ENCODE measurements at places on chromosomes 16 and 17.
A peak's percentile ranks its signal among the peaks of the same experiment; 100 is the strongest.

DNA sequence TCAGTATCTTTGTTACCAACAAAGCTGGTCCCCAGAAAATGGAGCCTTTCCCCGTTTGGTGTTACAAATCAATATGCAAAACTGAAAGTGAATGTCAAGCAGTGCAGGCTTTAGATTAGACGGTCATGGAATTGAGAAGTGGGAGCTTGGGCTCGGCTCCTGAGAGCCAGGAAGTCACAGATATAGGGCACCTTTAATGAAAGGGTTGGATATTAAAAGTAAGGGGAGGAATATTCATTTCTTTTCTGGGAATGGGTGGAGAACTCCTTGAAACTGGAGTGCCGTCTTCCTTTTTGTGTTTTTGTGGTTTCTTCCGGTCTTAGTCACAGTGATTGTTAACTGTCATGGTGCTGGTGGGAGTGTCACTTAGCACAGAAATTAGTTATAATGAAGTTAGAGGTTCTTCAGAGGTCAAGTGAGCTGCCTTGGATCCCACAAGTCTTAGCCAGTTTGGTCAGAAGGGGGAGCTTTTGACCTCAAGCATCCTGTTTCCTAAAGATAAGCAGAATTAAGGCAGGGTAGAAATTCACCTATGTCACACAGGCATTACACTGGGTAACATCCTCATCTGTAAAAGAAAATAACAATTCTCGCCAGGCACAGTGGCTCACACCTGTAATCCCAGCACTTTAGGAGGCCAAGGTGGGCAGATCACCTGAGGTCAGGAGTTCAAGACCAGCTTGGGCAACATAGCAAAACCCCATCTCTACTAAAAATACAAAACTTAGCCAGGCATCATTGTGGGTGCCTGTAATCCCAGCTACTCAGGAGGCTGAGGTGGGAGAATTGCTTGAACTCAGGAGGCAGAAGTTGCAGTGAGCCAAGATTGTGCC lies 9.6 kb upstream of the EIF1 start:
- no peak for DNase-seq
- H3K4me1 ChIP-seq = peaks cover 62% of the 10 kb centered on the region
- no peak overlapping the region for H3K4me3 ChIP-seq
- no peaks in the 10 kb centered on the region for H3K36me3 ChIP-seq

GRCh38 chr16:67941469-67942199 lies 2.3 kb downstream of the LCAT start:
- H3K4me3 ChIP-seq = no peak overlapping the region
- no peaks in the 10 kb centered on the region for H3K27me3 ChIP-seq
- H3K36me3 ChIP-seq = no peaks in the 10 kb centered on the region
- DNase-seq = no peak
- H3K4me1 ChIP-seq = peaks cover 20% of the 10 kb centered on the region

GRCh38 chr17:75683583-75683982 lies 16.4 kb downstream of the SAP30BP start:
- no peak for DNase-seq
- H3K27ac ChIP-seq = no peak overlapping the region
- H3K4me3 ChIP-seq = no peak overlapping the region
- no peaks in the 10 kb centered on the region for H3K27me3 ChIP-seq
- H3K4me1 ChIP-seq = no peaks in the 10 kb centered on the region

DNA sequence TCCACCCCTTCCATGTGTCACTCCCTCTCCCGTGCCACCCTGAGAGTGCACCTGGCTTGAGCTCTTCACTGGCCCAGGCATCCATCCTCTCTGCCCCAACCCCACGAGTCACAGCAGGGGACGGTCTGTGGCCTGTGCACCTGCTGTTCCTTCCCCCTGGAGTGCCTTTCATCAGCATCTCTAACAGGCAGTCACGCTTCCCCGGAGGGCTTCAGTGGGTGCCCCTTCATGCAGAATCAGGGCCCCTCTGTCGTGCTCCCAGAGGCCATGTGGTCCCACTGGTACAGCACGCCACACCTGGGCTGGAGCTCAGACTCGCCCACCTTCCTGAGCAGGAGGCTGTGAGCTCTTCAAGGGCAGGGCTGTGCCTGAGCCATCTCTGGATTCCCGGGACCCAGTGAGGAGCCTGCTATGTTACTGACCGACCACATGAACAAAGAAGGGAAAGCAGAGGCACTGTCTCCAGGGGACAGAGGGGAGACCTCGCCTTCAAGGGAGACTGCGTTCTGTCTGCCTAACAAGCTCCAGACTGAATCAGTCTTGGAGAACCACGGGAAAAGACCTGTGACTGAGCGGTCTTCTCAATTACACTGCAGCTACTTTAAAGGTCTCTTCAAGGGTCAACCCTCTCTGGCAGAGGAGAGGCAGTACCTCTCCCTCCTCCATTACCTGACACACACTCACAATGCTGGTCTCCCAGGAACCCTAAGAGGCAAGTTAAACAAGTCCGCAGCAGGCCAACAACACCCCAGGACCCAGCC lies 78.8 kb upstream of the DOC2B start:
- H3K4me3 ChIP-seq = peak overlapping the region; percentile 21
- peak overlapping the region; percentile 67 for H3K27ac ChIP-seq
- H3K36me3 ChIP-seq = peaks cover 61% of the 10 kb centered on the region
- peaks cover 23% of the 10 kb centered on the region for H3K4me1 ChIP-seq
- DNase-seq = no peak

- H3K36me3 ChIP-seq = no peaks in the 10 kb centered on the region
- peaks cover 8% of the 10 kb centered on the region for H3K27me3 ChIP-seq
- no peak overlapping the region for H3K27ac ChIP-seq
- H3K4me1 ChIP-seq = peaks cover 66% of the 10 kb centered on the region
- H3K4me3 ChIP-seq = no peak overlapping the region
Measured at GRCh38 chr16:11087691-11088073, 143.3 kb downstream of the CLEC16A start.

DNA sequence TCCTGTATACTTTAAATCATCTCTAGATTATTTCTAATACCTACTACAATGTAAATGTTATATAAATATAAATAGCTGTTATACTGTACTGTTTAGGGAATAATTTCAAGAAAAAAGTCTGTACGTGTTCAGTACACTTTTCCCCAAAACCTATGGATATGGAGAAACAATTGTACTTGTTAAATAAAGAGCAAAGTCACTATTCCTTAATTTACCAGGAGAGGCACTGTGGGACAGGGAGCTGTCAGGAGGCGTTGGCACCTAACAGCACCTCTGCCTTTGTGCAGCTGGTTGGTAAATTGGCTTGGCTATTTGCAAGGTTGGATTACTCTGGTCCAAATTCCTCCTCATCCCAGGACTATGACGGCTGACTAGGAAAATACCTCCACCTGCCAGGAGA lies 28.0 kb downstream of the CRHR1 start:
- H3K27me3 ChIP-seq = peaks cover 8% of the 10 kb centered on the region
- H3K27ac ChIP-seq = no peak overlapping the region
- H3K4me3 ChIP-seq = no peak overlapping the region

DNA sequence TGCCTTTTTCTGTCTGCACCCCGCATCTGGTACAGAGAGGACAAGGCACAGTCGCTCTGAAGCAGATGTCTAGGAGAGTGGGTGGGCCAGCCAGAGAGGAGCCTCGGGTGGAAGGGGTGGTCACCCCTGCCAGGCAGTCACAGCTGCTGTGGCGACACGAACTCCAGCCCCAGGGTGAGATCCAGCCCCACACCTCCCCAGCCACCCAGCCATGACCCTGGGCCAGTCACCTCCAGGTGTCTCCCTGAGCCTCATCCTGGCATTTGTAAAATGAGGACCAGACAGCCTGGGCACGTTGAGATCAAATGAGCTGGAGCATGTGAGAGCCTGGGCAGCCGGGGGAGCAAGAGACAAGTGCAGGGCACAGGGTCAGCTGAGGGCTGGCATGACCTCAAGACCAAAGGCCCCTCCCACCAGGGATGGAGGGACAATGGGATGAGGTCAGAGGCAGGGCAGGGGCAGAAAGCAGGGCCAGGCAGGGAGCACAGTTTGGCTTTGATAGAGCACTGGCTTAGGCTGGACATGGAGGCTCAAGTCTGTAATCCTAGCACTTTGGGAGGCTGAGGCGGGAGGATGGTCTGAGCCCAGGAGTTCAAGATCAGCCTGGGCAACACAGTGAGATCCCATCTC lies 7.7 kb downstream of the ADAM11 start:
- peaks cover 18% of the 10 kb centered on the region for H3K4me1 ChIP-seq
- peaks cover 26% of the 10 kb centered on the region for H3K27me3 ChIP-seq
- no peak for DNase-seq
- no peak overlapping the region for H3K27ac ChIP-seq
- no peak overlapping the region for H3K4me3 ChIP-seq

DNA sequence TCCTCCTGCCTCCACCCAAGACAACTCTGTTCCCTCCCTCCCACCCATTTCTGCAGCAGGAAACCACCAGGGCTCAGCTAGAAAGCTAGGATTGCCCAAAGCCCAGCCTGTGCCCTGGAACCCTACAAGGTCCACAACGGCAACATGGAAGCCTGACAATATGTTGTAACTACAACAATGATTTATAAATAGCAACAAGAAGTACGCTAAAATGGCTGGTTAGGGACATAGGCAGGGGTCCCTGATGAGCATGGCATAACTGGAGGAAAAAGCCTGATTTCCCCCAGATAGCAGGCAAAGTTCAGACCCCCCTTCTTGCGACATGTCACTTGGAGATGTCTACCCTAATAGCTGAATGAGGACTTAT lies 6.6 kb downstream of the ST3GAL2 start:
- H3K4me3 ChIP-seq = no peak overlapping the region
- peak overlapping the region; percentile 84 for H3K27ac ChIP-seq
- H3K36me3 ChIP-seq = peaks cover 18% of the 10 kb centered on the region

GRCh38 chr16:4350787-4351659 lies at the start of gene PAM16:
TSS of gene PAM16 (minus strand) at chr16:4351321. CDS start at chr16:4351234, 87 bp downstream.
- peaks cover 37% of the 10 kb centered on the region for H3K4me1 ChIP-seq
- H3K27me3 ChIP-seq = peaks cover 7% of the 10 kb centered on the region
- peak; percentile 100 for DNase-seq
- H3K27ac ChIP-seq = peak within 1 kb of the TSS; percentile 95

DNA sequence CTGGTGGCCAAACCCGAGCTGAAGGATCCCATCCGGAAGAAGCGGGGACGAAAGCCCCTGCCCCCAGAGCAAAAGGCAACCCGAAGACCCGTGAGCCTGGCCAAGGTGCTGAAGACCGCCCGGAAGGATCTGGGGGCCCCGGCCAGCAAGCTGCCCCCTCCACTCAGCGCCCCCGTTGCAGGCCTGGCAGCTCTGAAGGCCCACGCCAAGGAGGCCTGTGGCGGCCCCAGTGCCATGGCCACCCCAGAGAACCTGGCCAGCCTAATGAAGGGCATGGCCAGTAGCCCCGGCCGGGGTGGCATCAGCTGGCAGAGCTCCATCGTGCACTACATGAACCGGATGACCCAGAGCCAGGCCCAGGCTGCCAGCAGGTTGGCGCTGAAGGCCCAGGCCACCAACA lies 5.9 kb downstream of the CBX2 start:
- DNase-seq = no peak
- peaks cover 20% of the 10 kb centered on the region for H3K27me3 ChIP-seq
- H3K4me3 ChIP-seq = no peak overlapping the region
- peaks cover 82% of the 10 kb centered on the region for H3K4me1 ChIP-seq
- H3K27ac ChIP-seq = no peak overlapping the region

DNA sequence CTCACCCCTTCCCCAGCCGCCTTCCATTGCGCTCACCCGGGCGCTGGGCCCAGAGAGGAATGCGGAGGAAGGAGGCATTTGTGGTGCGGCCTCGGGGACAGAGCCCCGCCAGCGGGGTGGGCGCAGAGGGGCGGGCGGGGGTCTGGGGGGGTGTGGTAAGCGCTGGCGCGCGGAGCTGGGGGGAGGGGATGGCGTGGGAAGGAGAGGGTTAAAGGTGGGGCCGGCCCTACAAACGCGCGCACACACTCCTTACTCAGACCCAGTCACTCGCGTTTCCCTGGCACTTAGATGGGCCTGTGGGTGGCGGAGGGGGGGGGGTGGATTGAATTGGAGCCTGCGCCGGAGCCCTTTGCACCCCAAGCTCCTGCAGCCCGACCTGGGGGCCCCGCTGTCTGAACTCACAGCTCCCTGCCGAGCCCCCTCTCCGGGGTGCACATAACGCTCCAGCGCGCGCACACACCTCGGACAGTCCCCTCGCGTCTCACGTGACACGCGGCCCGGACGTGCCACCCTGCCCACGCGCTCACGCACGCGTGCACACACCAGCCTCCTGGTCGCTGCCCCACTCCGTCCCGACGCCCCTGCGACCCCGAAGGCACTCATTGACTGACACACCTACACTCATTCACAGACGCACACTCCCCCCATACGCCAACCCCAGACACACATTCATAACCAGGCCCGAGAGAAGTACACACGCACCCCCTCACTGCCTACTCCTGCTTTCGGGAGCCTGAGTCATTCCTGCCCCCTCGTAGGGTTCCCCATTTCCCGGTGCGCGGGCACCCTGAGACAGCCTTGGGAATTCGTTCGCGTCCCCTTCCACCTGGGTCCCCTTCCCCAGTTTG lies 844 bp downstream of the TBKBP1 start:
- H3K27ac ChIP-seq = peak overlapping the region; percentile 94
- H3K4me3 ChIP-seq = peak overlapping the region; percentile 94
- DNase-seq = peak; percentile 51
- peaks cover 67% of the 10 kb centered on the region for H3K4me1 ChIP-seq

- H3K27ac ChIP-seq = no peak overlapping the region
- no peak overlapping the region for H3K4me3 ChIP-seq
- H3K27me3 ChIP-seq = no peaks in the 10 kb centered on the region
- no peaks in the 10 kb centered on the region for H3K36me3 ChIP-seq
- H3K4me1 ChIP-seq = peaks cover 22% of the 10 kb centered on the region
Measured at GRCh38 chr16:5490499-5490898, 392.9 kb upstream of the EEF2KMT start.

DNA sequence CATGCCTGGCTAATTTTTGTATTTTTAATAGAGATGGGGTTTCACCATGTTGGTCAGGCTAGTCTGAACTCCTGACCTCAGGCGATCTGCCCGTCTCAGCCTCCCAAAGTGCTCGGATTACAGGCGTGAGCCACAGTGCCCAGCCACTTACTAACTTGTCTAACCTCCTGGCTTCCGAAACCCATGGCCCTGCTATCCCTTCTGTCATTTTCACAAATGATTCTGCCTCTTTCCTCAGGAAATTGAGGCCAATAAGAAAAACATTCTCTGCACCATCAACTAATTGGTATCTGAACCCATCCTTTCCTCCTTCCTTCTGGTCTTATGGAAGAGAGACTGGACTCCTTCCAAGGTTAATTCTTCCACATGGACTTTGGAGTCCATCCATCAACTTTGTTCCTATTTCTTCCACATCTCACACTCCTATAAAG lies 27.9 kb upstream of the TNRC6A start:
- peak overlapping the region; percentile 6 for H3K4me3 ChIP-seq
- peak overlapping the region; percentile 22 for H3K27ac ChIP-seq
- DNase-seq = no peak
- H3K4me1 ChIP-seq = peaks cover 21% of the 10 kb centered on the region
- peaks cover 3% of the 10 kb centered on the region for H3K27me3 ChIP-seq
